Vagina (tissue), 2 donors: ENCODE measurements at places on chromosomes 13 and 19.

- DNase-seq, result no peak
Measured at GRCh38 chr19:18541258-18541991, 1.9 kb downstream of the FKBP8 start.

GRCh38 chr19:42512130-42512636, 16.1 kb downstream of the CEACAM1 start:
- no peak for DNase-seq

- no peak for DNase-seq
Measured at GRCh38 chr13:106919133-106919532, 351.2 kb upstream of the ARGLU1 start.

- DNase-seq, result no peak
Measured at GRCh38 chr19:19026299-19026971, 6.9 kb downstream of the SUGP2 start.

DNA sequence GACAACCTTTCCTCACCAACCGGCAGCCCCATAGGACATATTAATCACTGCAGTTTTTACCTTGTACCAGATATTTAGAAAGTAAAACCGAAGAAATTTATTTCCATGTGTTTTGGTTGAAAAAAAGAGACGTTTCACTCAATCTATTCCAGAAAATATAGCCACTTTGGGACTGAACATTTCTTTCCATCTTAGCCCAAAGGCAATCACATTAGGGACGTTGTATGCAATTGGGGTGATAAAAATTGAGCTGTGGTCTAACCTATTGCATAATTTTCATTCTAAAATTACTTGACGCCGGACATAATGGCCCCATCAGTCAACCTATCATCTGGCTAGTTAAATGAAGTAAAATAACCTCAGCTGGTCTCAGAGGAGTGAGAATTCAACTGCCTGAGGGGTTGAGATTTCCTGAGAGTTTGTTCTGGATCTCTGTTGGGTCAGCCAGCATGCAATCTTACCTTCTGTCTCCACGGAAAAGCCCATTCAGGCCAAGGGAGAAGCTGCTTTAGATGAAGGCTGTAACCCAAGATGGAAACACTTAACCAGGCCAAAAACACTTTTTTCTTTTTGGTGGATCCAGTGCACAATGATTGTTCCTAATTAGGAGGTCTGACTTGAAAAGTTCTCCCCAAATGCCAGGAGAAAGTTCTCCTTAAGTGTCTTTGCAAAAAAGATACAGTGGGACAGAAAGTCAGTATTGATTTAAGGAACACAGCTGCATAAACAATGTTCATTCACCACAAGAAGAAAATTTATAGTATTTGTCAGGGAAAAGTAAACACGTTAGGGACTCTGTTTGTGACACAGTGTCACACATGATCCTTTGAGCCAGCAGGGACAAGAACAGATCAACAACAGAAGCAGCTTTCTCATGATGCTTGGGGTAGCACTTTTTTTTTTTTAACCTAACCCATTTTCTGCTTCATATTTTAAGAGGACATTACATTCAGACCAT, 34.1 kb downstream of the DLEU7 start:
- DNase-seq, result no peak

- no peak for DNase-seq
Measured at GRCh38 chr13:113723410-113724015, 35.5 kb upstream of the TMEM255B start.
